ENCODE measurements at places on chromosomes 11 and 22.

DNA sequence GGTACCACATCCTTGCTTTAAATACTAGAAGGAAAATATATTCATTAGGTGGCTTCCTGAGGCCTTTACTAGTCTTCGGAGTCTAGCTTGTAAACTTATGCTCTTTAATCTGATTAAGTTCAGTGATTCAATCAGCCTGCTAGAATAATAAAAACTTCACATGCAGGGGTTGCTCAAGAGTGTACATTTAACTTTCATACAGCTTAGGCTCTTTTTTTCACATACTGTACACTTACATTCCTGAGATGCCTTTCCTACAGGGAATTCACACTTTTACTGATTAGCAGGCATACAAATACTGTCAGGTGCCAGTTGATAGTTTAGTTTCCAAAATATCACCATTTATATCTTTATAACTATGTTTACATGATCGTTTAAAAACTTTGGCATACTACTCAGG, 3.2 kb upstream of the ANO5 start:
- DNase-seq, result no peak

GRCh38 chr11:133082453-133082781, 449.9 kb downstream of the OPCML start:
- DNase-seq, result no peak

DNA sequence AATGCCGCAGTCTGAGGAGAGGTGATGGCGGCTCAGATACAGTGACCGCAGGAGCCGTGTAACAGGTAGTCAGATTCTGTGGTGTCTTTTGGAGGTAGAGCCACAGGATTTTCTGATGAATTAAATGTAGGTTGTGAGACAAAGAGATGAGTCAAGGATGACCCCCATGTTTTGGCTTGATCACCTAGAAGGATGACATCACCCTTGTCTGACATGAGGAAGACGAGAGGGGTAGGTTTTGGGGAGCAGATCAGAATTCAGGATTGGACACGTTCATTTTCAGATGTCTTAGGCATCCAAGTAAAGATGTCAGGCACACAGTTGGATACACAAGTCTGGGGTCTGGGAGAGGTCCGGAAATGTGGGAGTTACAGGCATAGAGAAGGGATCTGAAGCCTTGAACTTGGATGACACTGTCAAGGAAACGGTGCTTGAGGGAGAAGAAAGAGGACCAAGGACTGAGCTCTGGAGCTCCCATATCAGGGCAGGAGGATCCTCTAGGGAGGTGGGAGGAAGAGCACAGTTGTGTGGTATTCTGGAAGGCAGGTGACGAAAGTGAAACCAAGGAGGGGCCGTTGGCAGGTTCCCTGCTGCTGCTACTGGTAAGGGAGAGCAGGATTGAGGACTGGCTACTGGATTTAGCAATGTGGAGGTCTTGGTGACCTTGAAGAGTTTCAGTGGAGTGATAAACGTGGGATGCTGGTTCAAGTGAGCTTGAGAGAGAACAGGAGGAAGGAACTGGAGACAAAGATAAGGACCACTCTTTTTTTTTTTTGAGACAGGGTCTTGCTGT, 12.6 kb upstream of the GDPD5 start:
- no peak for DNase-seq

DNA sequence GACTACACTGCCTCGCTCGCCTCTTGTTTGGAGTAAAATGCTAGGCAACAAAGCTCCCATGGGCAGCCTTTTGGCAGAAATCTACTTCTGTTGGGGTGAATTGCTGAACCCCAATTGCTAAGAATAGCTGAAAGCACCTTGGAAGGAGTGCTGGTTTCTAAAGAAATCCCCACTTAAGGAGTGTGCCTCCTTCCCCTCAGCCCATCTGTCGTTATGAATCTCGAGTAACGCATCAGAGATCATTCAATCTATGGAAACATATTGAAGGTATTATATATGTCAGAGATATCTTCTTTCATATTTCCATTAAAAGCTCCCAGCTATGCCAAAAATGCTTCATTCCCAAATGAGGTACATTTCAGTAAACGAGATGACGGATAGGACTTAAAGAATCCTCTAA, 229.6 kb upstream of the BLID start:
- DNase-seq, result no peak
